Right renal cortex interstitium (tissue), 3 donors: ENCODE measurements at places on chromosomes 3 and 15.

- no peak for DNase-seq
These were observed 3.9 kb upstream of the INSYN1 start for GRCh38 chr15:73756947-73757513.

DNA sequence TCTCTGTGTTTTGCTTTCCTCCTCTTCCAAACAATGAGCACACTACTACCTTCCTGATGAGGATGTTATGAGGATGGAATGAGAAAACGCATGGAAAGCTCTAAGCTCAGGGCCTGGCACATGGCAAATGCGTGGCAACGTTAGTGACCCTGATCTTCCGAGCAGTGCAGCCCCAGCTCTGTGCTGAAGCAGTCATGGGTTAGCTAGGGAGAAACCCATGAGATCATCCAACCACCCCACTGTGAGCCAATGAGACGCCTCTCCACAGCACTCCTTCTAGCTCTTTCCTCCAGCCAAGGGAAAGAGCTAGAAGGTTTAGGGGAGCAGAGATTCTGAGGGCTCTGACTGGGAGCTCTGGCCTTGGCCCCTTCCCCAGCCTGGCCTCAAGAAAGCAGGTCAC lies 4.5 kb downstream of the CPN2 start:
- no peak for DNase-seq

GRCh38 chr15:57640930-57641682 lies 49.4 kb downstream of the MYZAP start:
- no peak for DNase-seq

DNA sequence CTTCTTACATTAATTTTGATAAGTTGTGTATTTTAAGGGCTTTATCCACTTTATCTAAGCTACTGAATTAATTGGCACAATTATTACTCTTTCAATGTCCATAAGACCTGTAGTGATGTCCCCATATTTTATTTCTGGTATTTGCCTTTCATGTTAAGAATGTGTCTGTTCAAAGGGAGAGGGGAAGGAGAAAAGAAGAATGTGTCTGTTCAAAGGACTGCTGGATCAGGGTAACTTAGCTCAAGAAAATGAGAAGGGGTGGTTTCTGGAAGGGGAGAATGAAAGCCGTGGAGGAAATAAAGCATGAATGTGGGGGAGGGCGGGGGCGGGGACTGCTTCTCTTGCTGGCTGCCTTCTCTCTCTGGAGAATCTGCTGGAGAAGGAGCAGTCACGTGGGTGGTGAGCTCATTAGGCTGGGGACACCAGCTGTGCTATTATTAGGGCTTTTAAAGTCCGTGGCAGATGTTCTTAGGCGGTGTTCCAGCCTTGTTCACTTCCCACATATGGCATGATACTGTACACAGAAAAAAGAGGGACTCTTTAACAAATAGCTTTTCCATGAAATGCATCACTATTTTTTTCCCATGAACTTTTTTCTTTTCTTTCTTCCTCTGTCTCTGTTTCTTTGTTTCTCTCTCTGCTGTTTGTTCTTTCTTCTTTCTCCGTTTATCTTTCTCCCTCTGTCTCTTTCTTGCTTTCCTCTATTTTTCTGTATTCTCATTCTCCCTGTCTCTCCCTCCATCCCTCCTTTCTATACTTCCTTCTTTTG lies 63.7 kb upstream of the ULK4 start:
- DNase-seq, result peak; percentile 87

DNA sequence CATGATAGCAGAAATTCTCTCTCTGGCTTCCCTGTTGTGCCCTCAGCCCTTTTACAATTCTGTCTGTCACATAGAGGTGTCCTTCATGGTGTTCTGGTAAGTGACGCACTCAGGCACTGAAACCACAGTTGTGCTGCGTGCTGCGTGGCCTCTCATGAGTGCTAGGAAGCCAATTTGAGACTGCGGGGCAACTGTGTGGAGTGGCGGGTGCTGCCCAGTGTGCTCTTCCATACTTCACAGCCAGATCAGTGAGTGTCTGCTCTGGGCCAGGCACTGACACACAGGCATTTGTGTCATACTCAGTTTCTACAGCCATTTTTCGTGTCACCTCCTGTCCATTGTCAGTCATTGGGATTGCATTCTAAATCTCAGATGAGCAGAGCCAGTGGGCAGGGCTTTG lies 133.1 kb upstream of the PLXNA1 start:
- DNase-seq, result no peak

DNA sequence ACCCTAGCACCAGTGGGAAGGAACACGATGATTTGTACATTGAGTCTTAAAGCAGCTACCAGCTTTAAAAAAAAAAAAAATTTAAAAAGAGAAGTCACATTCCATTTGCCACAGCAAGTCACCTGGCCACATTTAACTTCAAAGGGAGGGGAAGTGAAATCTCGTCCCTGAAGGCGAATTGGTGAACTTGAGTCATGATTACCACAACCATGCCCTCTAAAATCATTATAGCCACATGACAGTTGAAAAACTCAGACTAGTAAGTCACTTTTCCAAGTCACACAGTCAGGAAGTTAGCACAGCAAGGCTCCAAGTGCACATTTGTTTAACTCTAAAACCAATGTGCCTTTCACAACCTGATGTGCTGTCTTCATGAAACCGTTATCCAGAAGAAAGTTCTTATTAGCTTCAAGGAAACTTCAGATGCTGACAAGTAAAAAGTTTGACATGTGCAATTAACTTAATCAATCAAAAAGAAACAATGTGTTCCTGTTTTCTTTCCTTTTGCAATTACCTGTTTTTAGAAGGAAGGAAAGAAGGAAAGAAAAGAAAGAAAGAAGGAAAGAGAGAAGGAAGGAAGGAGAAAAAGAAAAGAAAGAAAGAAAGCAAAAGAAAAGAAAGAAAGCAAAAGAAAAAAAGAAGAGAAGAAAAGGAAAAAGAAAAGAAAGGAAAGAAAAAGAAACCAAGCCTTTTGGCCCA lies 8.3 kb upstream of the THSD4 start:
- no peak for DNase-seq

DNA sequence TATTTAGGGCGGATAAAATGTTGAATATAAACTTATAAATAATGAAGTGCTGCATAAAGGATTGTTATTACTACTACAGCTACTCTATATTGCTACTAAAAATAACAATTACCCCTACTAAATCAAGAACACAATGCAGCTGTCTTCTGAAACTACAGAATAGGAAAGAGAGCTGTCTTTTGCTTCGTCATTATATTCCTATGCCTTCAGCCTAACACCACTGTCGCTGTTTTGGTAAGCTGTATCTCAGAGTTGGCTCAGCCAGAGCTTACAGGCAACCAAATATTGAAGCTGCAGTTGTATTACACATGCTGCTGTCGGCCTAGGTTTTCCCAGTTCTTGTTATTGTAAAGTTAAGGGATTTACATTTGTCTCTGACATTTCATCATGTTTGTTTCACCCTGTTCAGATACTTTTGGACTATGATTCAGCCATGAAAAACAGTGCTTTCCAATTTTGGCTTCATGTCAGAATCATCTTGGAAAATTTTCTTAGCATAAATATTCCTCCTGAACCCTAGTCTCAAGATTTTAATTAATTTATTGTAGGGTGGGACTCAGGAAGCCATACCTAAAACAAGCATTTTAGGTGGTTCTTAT lies 31.3 kb upstream of the LPP start:
- no peak for DNase-seq

GRCh38 chr3:66136597-66136996 lies 84.2 kb upstream of the SLC25A26 start:
- no peak for DNase-seq

GRCh38 chr15:52523647-52524046 lies 5.0 kb downstream of the MYO5A start:
- DNase-seq, result no peak

DNA sequence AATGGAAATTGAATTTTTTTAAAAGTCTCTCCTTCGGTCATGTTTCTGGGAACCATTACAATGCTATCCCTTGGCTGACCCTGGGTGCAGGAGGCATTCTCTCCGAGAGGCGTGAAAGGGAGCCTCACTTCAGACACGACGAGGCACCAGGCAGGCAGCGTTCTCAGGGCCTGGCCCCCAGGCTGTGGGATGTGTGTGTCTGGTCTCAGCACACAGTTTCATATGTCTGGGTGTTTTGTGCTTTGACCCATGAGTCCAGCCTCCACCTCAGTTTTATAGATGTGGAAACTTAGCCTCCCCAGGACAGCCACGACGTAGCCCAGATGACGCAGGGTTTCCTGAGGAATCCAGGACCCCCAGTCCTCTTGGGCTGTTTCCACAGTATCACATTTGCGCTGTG lies 34.0 kb downstream of the FGD5 start:
- DNase-seq, result no peak

DNA sequence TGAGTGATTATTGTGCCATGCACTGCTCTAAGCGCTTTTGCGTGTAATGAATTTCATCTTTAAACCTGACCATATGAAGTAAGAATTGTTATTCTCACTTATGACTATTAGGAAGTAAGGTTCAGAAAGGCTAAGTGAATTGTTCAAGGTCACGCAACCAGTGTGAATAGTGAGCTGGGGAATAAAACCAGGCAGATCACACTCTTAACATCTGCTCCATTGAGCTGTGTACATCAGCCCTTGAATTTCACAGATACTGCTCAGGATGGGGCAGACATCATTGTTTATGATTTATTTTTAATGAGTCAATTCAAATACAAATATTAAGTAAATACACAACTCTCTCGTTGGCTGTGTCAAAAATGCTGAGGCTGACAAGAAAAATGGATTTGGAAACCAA lies 184.5 kb downstream of the FNDC3B start:
- no peak for DNase-seq

DNA sequence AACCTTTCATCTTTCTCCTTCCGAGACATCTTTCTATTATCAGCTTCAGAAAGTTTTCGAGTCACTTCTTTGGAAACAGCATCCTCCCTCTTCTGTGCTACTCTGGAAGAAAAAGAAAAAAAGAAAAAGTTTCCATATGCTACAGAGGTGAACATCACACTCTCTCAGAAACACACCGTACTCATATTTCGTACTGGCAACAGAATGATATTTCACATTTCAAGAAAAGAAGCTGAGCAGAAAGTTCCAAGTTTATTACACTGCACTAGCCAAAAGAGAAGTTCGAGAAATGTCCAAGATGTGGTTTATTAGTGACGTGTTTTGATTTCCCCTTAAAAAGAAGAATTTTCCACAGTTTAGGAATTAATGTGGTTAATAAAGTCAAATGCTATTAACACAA lies 6.0 kb downstream of the SSR3 start:
- no peak for DNase-seq

DNA sequence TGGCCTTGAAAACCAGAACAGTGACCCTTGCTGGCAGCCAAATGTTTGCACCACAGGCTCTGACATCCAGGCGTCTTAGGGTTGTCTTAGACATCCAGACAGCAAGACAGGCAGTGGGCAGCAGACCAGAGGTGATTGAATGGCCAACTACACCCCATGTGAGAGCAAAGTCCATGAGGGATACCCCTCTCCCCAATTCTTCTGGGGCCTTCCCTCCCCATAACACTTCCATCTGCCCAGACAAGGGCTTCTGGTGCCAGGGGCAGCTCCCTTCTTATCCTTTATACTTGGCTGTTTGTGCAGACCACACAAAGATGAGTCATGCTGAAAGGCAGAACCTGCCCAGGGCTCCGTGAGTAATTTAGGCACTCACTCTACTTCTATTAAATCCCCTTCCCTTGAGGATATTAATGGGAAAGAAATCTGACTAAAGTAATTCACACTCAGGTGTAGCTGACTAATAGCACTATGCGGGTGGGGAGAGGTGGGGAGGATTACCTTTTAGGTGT lies 257.9 kb downstream of the UACA start:
- no peak for DNase-seq
